Activated T-helper 2 cell treated with anti-CD3 and anti-CD28 coated beads, Interferon-gamma antibody, Interleukin-2, Interleukin-4, amounts not matched to agents 10 μg/mL and 5 μg/mL and 100 μg/mL, durations not matched to agents 14 hours and 24 hours and 36 hours (primary cell): ENCODE measurements at places on chromosomes 5 and 9. TPM values are rescaled to one million over a fixed set of nuclear protein-coding genes. Genes with fewer than 3 reads are reported as not detected.

DNA sequence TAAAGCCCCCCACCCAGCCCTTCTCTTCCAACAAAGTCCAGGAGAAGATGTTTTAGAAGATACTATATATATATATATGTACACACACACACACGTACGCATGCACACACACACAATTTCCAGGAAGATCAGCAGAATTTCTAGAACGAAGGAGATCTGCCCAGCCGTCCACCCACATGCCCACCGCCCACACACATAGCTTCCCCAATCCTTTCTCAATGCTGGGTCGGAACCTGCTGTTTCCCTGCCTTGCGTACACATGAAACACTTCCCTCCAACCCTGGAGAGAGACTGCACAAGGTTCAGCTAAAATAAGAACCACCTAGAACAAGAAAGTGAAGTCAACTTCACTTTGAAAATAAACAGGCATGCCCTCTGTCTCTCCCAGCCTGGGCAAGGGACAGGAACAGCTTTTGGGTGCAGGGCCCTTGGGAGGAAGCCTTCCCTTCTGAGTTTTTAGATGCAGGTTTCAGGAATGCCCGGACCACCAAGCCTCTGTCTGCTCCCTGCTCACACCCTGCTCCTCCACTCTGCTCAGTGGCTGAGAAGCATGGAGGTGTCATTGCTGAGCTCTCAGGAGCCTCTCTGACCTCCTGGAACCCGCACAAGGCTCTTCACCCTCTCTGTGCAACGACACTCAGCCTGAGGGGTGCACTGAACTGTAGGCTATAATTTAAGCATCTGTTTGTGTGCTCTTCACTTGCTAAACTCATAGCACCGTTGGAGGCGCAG, 149.4 kb downstream of the C5orf15 start:
- no peak overlapping the region for H3K4me3 ChIP-seq
- no peak for DNase-seq
- peaks cover 2% of the 10 kb centered on the region for H3K4me1 ChIP-seq

DNA sequence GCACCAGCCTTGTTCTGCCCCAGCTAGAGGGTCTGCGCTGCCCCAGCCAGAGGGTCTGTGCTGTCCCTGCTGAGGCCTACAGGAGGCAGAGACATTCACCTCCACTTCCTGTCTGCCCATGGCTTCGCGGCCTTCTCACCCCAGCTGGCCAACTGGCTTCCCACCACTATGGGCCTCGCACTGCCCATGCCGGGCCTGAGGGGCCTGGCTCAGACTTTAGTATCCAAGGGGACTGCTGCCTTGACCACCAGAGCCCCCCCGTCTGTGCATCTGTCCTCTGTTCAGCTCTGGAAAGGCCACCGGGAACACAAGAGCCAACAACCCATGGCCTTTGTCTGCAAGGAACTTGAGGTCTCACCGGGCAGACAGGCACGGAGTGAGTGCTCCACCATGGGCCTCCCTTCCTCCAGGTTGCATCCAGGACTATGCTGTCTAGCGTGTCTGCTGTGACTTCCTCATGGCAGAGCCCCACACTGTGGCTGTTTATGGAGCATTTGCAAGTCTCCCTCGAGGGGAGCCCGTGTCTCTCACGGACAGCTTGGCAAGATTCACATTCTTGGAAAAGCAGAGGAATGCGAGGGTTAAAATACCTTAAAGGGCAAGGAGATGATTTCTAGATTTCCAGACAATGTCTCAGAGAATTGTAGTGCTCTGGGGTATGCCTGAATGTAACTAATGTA, 1.7 kb downstream of the DCANP1 start:
- DNase-seq: no peak
- no peaks in the 10 kb centered on the region for H3K4me1 ChIP-seq
- H3K36me3 ChIP-seq: no peaks in the 10 kb centered on the region
- H3K27me3 ChIP-seq: peaks cover 2% of the 10 kb centered on the region
- no peak overlapping the region for H3K27ac ChIP-seq

Gene CNTFR
- total RNA-seq: not detected in 2 replicates

Gene SLC6A7
- total RNA-seq: not detected in 2 replicates

Gene BRINP1
- not detected in 2 replicates for total RNA-seq
